Stimulated activated CD4-positive, alpha-beta T cell treated with anti-CD3 and anti-CD28 coated beads, TNF-alpha, amount 100 ng/mL, for 4 hours (primary cell): ENCODE measurements at places on chromosomes 1 and 21.

DNA sequence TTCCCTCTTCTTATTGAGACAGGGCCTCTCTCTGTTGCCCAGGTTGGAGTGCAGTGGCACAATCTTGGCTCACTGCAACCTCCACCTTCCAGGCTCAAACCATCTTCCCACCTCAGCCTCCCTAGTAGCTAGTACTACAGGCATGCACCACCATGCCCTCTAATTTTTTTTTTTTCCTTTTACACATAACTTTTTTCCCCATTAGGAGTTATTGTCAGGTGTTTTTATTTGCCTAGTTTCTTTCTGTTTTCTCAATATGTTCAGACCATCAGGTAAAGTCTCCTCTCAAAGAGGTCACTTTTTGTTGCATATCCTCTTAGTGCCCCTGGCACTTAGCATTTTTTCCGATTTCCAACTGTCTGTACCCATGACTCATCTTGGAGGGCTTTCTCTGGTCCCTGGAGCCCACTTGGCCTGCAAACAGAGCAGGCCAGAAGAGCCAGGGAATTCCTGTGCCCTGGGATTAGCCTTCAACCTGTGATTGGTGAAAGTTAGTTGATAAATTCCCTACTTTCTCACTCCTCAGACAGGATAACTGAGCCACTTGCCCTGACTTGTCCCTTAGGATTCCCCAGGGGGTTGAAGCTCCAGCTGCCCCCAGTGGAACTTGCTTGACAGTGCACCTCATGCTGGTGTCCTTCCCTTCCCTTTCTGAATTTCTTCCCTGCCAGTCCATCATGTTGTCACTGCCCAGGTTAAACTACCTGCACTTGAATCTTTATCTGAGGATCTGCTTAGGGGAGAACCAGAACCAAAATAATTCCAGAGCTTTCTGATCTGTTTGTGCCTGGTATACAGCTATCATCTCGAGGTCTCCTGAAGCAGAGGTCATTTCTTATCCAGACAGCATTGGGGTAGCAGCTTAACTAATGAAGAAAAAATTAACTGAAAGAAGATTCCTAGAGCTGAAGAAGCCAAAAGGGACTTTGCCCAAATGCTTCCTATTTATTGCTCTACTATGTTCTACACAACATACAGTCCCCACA is 2.4 kb downstream of the NTPCR start:
- no peak for DNase-seq

- DNase-seq: no peak
Measured at GRCh38 chr1:73144311-73144710, 862.0 kb upstream of the NEGR1 start.

DNA sequence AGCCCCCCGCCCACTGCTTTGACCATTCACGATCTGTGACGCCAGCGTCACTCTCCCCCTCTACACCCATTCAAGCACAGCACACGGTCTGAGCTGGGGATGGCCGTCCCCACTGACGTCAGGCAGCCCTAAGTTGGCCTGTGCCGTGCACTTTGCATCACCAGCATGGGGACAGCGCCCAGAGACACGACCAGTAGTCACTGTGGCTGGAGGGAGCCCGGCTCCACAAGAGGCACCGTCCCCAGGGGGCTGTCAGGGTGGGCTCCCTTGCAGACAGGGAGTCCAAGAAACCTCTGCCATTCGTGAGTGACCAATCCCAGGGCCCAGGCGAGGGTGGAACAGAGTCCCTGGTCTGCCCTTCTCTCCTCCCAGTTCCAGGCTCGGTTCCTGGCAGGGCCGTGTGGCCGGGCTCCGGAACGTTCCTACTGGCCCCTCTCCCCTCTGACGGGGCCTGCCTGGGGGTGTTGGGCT is 2.3 kb downstream of the KRTAP10-8 start:
- DNase-seq: no peak

GRCh38 chr1:151196292-151196800 is 2.0 kb upstream of the PIP5K1A start:
- DNase-seq: no peak

GRCh38 chr1:207813512-207813881 is 61.6 kb downstream of the CD46 start:
- no peak for DNase-seq

DNA sequence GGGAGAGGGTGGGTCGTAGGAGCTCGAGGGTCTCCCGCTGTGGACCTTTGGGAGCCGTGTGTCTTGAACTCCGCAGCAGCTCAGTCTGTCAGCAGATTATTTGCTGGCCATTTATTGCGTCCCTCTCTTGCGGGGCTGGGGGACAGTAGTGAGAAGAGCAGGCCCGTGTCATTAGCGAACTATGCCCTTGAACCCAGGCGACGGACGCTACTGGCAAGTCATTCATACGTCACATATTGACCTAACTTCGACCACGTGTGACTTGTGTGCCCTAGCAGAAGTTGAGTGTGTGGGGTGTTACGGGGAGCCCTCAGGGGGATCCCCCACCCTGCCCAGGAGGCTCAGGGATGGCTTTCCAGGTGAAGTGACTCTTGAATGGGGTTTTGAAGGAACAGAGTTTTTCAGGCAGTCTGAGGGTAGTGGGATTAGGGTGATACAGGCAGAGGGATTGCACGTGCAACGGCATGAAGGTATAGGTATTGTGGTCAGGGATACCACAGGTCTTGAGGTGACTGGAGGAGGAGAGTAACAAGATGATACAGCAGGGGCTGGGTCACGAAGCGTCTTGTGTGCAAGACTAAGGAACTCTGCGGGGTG is 13.0 kb downstream of the RCC1 start:
- no peak for DNase-seq

DNA sequence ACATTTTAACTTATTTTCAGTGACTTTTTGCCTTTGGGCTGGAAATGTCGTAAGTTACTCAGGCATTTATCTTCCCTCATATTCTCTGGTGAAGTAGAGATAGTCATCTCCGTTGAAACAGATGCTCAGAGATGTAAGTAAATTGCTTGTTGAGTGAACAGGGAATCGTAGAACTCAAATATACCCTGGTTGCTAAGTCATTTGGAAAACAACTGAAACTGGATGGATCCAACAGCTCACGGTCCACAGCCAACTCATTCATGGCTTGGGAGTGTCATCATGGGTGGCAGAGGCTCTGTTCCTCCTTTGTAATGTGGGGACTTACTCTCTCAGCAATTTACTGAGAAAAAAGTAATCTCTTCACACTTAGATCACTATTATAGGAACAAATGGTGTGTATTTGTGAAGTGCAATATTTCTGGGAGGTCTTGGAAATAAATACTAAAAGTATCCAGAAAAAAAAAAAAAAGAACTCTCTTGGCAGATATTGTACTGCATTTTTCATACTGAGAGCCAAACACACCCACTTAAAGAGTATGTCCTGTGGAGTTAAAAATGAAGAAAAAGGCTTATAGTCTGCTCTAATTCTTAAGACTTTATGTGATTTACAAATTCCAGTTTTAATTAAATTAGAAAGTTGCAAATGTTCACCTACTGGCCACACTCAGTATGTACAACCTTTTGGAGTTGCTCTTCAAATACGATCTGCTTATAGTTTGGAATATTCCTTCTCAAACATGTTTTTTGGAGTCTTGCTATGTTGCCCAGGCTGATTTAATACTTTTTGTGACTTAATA is 107.4 kb downstream of the LEPR start:
- DNase-seq: no peak

GRCh38 chr21:33546086-33546485 is 3.2 kb downstream of the SON start:
- no peak for DNase-seq

DNA sequence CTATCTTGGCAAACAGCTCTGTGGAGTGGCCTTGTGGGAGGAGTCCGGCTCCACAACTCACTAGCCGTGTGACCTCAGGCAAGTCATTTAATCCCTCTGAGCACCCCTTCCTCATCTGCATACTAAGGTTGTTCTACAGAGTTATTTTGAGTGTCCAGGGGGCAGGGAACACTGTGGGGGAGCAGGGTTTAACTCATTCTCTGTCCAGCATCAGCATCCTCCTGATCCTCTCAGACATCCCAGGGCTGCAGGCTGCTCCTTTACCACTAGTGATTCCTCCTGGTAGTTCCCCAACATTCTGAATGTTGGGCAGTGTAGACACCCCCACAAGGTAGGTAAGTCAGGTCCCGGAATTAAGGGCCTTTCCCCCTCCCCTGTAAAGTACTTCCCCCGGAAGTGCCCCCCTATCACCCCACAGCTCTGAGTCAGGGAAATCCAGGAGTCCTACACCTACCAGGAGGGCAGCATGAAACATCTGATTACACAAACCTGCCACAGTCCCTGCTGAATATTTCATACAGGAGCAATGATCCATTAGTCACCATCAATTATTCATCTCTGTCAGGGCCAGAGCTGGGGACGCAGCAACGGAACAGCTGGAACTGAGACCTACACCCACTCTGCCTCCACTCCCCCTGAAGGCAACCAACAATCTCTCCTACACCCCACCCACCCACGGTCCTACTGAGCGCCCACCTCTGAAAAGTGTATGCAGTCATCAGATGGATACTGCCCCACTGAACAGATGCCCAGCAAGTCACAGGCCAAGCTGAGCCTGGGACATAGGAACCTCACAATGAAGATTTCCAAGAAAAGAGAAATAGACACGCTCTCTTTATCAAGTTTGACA is 20.5 kb downstream of the SYT2 start:
- no peak for DNase-seq

DNA sequence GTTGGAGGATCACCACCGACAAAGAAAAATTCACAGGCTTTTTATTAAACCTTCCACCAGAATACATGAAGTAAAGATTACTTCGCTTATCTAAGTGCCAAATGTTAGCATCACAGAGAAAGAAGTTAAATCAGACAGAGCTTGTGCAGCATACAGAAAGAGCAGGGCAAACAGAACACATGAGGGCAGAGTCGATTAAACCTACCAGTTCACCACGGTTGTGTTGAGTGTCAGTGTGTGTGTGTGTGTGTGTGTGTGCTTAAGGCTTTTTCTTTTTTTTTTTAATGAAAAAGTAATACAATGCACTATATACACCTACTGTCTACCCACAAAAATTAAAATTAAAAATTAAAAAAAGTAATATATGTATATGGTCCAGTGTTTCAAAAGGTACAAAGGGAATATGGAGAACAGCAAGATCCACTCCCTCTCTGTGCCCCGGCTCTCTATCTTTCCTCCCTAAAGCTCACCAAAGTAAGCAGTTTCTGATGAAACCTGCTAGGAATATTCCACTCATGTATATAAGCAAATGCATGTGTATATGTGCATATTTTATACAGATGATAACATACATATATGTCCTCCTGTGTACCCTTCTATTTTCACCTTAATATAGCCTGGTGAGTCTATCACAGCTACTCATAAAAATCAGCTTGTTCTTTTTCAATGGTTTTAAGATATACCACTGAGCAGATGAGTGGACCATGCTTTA is 17.7 kb downstream of the YIPF1 start:
- DNase-seq: no peak

DNA sequence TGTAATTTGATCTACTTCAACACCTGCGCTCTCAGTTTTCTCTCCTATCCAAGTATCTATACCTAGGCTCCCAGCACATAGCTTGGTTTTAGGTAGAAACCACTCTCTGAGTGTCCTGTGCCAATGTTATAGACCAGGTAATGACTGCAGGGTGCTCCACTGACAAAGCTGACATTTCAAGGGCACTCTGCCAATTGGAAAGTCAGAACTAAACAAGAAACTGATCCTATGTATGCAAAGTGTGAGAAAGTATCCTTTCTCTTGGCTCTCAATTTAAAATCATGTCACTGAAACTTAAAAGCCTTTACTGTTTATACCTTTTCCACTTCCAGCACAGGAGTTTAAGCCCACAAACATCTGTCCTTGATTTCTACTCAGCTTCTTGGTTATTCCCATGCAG is 45.0 kb upstream of the AIM2 start:
- DNase-seq: no peak

- peak; percentile 34 for DNase-seq
Measured at GRCh38 chr1:40980453-40981121, 1.1 kb downstream of the CTPS1 start.

DNA sequence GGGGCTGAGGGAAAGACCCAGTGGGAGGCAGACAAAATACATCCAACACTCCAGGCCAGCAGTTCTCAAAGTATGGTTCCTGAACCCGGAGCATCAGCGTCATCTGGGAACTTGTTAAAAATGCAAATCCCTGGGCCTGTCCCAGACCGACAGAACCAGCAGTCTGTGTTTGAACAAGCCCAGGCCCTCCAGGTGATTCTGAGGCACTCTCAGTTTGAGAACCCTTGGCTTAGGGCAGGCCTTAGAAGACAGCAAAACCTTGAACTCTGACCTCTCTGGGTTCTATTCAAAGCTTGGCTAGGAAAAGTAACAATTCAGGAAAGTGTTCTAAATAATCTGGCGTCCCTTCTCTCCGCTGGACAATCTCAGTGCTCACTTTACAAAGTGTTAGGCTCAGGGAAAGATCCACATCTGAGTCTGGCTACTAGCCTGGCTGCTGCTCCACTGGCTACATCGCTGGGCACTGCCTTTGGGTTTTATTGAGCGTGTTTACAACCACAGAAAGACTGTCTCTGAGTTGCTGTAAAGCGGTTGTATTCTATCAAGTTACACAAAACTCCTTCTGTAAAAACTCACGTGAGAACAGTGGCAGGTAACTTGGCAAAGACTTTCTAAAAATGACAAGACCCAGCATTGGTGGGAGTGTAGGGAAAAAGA is 166.1 kb downstream of the HIVEP3 start:
- no peak for DNase-seq

DNA sequence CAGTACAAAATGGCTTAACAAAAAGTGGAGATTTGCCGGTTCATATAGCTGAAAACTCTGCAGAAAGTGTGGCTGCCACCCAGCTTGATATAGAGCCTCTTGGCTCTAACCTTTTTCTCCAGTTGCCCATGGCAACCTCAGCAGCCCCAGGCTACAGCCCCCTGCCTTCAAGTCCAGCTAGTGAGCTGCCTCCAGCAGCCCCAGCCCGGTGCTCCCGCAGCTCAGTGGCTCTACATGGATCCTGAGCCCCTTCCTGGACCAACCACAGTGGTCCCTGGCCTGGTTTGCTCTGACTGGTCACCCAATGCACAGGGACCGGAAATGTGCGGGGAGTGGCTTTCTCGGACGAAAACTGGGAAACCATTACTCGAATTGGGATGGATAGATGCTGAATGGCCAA is 13.3 kb upstream of the ATF3 start:
- DNase-seq: no peak

GRCh38 chr1:228209657-228210056 is 1.8 kb downstream of the OBSCN start:
- no peak for DNase-seq

- no peak for DNase-seq
Measured at GRCh38 chr1:14851760-14852159, 253.3 kb downstream of the KAZN start.

- DNase-seq: no peak
Measured at GRCh38 chr1:156655151-156655903, 13.4 kb downstream of the BCAN start.

- DNase-seq: no peak
Measured at GRCh38 chr1:181251001-181251712, 162.7 kb downstream of the IER5 start.

GRCh38 chr1:226826479-226827261 is 43.7 kb upstream of the PSEN2 start:
- no peak for DNase-seq
